ENCODE measurements at places on chromosomes 1 and 21. TPM values are rescaled to one million over a fixed set of nuclear protein-coding genes. Genes with fewer than 3 reads are reported as not detected.

DNA sequence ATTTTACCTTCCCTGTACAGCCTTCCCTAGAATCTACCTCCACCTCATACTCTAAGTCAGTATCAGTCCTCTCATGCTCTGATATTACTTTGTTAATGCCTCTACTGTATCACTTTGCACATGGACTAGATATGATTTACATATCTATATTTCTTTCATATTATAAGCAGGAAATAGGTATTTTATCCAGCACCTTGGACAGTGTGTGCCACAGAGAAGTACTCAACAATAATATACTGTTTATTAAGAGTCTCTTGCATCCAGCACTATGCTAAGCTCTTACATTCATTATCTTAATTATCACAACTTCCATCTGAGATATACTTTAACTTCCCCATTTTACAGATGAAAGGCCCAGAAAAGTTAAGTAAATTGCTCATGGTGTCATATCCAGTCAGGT lies 247.9 kb upstream of the DAB1 start:
- no peak for DNase-seq

DNA sequence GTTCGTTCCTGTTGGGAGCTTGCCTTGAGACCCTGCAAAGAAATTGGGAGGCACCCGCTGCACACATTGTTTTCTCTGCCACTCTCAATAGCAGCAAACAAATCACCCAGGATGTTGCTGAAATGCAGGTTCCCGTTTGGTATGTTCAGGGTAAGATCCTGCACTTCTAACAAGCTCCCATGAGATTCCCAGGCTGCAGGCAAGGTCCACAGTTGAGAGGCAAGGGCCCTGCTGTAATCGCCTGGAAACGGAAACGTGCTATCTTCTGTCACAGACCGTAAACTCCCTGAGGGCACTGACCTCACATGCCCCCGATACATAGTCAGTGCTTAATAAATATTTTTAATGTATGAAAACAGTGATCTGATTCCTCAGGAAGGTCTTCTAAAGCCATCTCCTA lies 37.8 kb downstream of the XCL1 start:
- DNase-seq: no peak

GRCh38 chr1:25462732-25463131 lies 32.0 kb downstream of the MACO1 start:
- no peak for DNase-seq

- no peak for DNase-seq
Observed at GRCh38 chr1:210582205-210582970, 253.7 kb downstream of the HHAT start.

DNA sequence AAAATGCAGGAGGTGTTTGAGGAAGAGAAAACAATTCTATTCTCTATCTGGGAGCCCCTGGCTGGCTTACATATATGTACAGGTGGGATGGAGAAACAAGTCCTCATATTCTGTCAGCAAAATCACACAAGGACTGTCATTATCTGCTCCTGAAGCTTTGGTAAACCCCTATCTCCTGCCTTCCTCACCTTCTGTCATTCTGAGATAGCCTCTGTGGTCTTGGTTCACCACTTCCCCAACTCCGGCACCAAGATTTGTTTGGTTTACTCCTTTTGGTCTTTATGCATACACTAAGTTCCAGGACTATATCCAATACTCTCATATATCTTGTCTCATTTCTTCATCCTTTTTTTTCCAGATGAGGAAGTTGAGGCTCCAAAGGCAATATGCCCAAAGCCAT lies 551.1 kb downstream of the PLPP3 start:
- DNase-seq: no peak

GRCh38 chr1:169486281-169487051 lies 722 bp upstream of the SLC19A2 start:
- DNase-seq: no peak

DNA sequence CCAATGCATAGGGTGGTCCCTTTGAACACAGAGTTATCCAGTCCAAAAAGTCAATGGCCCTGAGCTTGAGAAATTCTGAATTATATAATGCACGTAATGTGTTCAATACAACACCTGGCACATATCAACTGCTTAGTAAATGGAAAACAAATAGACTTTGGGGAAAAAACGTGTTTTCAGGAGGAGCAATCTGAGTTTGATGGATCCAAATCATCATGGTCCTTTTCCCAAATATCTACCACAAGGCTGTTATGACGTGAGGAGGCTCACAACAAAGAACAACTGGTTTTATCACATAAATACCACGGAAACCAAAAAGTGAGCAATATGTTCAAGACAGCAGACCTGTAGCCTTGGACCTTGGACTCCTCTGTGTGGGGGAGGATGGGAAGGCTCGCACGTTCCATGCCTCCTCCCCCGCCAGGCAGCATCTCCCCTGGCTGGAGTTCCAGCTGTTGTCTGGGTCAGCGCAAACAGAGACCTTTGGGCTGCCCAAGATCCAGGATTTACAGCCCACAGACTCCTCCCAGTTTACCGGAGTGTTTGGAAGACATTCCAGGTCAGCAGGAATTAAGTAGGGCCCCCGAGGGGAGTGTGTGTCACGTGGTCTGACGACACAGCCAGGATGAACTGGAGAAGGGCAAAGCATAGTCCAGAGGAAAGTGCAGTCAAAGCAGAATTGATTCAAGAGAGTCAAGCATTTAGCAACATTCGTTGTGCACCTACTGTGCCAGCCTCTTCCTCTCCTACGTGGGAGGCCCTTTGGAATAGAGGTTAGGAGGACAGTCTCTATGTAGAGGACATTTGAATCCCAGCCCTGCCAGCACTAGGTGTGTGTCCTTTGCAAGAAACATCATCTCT lies 32.2 kb upstream of the MED18 start:
- peak; percentile 76 for DNase-seq

DNA sequence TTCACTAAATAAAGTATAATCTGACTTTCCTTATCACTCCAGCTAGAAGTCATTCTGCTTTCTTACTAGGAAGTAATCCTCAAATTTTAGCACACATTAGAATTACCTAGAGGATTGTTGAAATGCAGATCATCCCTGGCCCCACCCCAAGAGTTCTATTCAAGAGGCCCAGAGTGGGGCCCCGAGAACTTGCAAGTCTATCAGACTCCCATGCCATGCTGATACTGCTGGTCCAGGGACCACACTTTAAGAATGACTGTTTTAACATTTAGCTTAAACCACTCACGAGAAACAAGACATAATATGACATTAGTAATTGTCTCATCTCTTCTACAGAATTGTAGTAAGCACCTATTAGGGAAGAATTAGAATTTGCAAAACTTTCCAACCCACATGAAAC lies 7.7 kb upstream of the SYNJ1 start:
- no peak for DNase-seq

DNA sequence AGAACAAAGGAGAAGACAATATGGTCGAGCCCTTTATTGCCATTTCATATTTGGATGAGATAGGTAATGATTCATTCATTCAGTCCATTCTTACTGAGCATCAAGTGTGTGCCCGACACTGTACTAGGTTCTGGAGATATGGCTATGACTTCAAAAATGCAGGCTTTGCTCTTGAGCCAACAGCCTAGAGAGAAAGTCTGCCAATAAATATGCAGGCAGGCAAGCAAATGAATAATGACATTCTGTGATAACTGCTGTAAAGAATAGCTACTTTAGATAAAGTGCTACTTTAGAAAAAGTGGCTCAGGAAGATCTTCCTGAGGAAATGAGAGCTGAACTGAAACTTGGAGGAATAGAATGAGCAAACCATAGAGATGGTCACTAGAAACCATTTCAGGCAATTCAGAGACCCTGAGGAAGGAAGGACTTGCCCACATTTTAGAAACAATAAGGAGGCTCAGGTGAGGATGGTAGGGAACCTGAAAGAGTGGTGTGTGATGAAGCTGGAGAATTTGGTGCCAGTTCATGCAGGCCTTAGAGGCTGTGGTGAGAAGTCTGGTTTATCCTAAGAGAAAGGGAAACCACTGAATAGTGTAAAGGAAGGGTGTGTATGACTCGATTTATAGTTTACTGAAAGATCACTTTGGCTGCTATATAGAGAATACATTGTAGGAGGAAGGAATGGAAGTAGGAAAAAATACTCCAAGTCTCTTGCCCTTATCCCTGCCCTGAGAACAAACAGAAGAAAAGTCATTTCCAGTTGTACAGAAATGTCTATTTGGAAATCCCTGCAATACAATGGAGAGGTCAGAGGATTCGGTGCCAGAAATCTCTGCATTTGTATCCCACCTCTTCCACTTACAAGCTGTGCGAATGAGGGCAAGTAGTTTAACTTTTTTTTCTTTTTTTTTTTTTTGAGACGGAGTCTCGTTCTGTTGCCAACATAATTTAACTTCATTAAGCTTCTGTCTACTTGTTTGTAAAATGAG lies 167.9 kb downstream of the VPS13D start:
- DNase-seq: no peak

GRCh38 chr1:28781305-28781704 lies 30.7 kb upstream of the OPRD1 start:
- DNase-seq: no peak

DNA sequence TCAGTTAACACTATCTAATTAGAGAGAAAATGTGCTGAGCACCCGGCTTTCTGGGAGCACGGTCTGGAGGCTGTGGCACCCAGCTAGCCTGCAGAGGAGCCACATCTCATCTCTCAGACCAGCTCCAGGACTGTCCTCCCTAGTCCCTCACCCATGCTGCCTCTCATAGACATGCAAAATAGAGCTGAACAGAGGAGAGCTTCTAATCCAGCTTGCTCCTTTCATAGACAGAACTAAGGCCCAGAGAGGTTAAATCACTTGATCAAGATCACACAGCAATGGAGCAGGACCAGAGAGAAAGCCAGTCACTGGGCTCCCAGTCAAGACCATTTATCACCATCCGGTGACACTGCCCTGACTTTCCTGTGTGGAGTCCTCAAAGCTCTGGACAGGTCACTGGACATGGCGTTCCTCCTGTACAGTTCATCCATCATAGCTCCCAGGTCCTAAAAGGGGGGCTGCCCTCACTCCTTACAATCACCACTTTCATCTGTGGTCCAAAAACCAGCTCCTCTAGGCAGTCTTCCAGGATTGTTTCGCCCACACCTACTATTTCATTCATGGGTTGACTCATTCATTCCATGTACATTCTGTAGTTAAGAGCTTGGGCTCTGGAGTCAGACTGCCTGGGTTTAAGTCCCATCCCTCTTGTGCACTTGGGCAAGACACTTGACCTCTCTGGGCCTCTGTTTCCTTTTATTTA lies 8.8 kb upstream of the CAMK2N1 start:
- DNase-seq: no peak

GRCh38 chr1:198318085-198318484 lies 161.3 kb downstream of the NEK7 start:
- DNase-seq: no peak

GRCh38 chr1:162191396-162192305 lies 122.2 kb downstream of the NOS1AP start:
- DNase-seq: no peak

- no peak for DNase-seq
Observed at GRCh38 chr1:215681041-215681440, 113.9 kb downstream of the KCTD3 start.

- no peak for DNase-seq
Observed at GRCh38 chr1:182229921-182230491, 161.6 kb downstream of the GLUL start.

DNA sequence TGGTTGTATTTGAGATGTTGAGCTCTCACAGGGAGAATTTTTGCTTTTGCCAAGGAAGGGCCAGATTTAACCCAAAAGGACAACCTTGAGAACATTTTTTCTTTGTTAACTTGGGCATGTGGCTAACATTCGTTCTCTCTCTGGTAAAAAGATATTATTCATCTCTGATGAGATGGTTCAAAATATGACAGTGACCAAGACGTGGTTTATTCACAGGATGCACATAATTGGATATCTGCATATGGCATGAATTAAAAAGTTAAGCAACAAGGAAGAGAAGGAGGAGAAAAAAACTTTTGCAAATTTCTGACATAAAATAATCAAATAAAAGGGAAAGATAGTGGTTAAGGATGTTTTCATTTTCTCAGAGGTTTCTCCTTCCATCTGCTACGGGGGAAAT lies 43.1 kb upstream of the BCL10 start:
- no peak for DNase-seq

DNA sequence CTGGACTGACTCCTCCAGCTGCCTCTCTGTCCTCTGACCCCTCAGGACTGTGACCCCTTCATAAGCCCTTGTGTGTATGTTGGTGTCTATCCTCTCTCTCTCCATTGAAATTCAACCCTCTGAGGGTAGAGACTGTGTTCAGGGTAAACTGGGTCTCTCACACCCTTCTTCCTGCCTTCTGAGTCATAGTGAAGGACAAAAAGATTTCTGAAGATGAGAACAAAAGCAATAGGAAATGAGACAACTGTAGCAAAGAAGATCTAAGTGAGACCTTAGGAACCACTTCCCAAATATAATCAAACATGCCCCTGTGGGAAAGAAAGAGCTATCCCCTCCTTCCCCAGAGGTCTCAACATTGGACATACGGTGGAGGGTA lies 16.9 kb downstream of the NUAK2 start:
- DNase-seq: no peak

GRCh38 chr1:203295796-203296195 lies 9.5 kb upstream of the BTG2 start:
- no peak for DNase-seq

CHML gene
- 7.2 TPM for total RNA-seq

DDX59 gene
- total RNA-seq: 23.6 TPM

NPPB gene
- total RNA-seq: not detected

SPRR2G gene
- not detected for total RNA-seq

EPHB2 gene
- total RNA-seq: 1.3 TPM

RRP1B gene
- total RNA-seq: 22.6 TPM

VWA5B1 gene
- not detected for total RNA-seq

Data from breast epithelium (tissue), 4 donors.